ENCODE measurements at places on chromosomes 1 and 21.

DNA sequence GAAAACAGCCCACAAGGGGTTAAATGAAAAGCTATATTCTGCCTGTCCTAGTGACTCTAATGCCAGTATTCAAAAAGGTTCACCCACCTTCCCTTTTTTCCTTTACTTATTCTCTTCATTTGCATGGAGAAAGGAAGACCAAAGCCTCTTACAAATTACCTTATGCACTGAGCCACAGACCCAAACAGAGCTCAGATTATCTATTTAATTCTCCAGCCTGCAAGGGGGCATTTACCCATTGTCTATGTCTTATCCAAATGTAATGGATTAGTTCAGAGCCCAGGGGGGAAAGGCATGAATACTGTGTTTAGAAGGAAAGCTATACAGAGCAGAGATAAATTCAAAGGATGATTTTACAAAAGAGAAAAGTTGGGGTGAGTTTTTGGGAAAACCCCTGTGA is 388.5 kb downstream of the OMA1 start:
- no peak for DNase-seq

- DNase-seq, result no peak
Measured at GRCh38 chr1:50308878-50309277, 114.4 kb downstream of the DMRTA2 start.

DNA sequence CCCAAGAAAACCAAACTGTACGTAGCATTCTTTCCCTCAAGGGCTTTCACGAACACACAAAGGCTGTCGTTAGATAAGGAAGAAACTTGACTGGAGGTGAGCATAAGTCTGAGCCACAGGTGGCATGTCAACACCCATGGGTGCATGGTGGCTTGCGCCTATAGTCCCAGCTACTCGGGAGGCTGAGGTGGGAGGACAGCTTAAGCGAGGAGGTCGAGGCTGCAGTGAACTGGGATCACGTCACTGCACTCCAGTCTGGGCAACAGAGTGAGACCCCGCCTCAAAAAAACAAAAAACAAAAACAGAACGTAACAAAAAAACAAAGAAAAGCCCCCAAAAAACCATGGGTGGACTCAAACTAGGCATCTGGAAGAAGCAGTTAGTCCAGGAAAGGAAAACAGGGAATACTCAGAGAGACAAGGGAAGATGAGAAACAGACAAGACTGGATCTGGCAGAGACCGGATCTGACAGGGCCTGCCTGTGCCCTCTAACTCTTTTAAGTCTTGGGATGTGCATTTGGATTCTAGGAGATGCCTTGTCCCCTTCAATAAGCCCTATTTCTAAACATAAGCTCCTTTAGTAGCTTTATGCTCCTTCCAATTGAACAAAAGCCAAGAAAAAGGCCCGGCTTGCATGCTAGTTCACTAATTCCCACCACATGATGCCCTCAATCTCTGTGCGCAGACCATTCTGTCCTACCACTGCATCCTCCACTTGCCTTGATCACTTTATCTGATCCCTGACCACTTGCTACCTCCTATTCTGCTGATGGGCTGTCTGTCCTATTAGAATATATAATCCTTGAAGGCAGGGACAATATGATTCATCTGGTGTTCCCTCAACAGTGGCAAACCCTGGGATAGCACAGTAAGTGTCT is 73.8 kb downstream of the APP start:
- no peak for DNase-seq

- no peak for DNase-seq
Measured at GRCh38 chr1:184890539-184890973, 83.8 kb downstream of the NIBAN1 start.

DNA sequence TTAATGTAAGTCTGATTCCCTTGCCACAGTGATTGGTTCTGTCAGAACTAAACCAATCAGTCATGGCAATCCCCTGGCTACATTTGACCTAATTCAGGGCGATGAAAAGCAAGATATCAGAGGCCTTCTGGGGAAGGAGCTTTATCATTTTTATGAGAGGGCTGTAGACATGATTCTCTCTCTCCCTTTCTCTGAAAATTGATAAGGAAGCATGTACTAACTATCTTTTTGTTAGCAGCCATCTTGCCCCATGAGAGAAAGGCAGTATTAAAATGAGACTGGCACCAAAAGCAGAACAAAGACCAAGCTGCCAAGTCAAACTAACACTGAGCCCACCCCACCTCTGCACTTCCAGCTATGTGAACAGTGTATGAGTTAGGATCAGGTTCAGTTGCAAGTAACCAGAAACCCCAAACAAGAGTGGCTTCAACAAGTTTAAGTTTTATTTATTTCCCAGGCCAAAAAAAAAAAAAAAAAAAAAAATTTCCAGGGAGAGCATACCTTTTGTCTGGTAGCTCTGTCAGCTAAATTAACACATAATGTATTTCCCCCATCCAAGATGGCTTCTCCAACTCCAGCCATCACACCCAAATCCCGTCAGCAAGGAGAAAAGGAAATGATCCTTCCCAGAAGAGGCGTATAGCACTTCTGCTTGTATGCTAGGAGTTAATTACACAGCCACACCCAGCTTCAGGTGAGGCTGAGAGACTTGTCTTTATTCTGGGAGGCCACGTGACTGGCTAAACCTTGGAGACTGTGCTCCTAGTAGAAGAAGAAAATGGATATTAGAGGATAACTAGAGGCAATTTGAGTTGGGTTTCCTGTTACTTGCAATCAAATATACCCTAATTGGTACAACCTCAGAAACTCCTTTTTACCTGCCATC is 105.8 kb upstream of the RALGPS2 start:
- DNase-seq, result no peak

- no peak for DNase-seq
Measured at GRCh38 chr21:41885341-41886024, 6.3 kb upstream of the PRDM15 start.

DNA sequence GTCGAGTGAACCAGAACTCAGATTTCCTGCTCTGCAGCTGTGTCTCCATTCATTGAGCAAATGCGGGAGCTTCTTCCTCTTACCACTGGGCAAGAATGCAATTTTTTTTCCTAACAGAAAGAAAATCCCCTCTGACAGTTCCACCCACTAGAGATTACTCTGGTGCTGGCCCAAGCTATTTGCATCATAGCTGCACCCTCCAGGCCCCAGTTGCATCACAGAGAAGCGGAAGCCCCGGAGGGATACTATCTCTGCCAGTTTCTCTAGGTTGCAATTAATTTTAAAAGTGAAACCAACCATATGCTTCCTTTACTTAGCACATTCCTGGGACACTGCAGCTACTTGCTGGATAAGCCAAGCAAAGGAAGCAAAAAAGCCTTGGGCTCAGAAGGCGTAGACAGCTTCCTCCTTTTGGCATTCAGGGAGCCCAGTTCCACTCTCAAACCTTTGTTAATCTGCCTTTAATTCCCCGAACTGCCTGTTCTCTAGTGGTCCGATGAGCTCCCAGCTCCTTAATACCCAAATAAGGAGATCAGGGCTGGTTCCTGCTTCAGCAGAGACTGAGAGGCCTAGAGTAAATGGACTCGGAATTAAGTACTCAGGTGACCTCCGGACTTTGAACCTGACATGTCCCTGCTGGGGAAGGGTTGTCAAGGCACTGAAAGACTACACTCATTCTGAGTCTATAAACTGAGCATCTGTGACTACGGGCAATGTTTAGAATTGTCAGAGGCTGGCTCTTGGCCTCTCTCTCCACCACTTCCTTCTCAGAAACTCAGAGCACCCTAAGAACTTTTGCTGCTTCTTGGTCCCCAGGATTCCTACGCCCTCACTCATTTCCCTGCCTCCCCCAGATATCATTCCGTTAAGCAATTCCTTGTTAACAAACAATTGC is 72.5 kb upstream of the TNFSF18 start:
- peak; percentile 11 for DNase-seq

GRCh38 chr1:3070644-3071564 is 1.9 kb downstream of the PRDM16 start:
- DNase-seq, result no peak

DNA sequence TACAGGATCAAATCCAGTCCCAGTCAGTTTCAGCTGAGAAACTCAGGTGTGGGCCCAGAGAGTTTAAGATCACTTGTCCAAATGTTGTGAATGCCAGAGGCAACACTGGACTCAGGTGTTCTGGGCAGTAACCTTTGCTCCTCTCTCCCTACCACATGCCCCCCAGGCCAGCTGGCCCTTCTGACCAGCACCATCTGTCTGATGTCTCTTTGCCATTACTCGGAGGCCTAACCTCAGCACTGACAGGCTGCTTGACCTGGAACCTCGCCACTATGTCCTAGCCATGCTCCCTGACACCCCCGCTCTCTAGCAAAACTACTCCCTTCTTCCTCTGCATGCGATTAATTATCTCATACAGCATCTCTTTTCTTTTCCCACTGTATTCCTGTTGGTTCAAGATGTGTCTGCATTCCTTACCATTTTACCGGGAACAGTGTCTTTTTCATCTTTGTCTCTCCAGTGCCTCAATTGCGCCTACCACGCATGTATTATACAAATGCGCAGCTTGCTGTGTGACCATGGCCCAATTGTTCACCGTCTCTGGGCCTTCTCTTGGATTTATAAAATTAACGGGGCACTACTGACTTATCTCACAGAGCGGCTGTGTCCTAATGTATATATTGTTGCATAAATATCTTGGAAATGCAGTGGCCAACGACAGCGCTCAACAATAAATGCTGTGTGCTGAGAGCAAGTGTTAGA is 159.5 kb upstream of the IRF2BP2 start:
- no peak for DNase-seq

GRCh38 chr1:62196086-62196690 is 1.5 kb downstream of the L1TD1 start:
- no peak for DNase-seq

GRCh38 chr1:84365225-84366221 is 32.8 kb upstream of the DNASE2B start:
- DNase-seq, result peak; percentile 77

DNA sequence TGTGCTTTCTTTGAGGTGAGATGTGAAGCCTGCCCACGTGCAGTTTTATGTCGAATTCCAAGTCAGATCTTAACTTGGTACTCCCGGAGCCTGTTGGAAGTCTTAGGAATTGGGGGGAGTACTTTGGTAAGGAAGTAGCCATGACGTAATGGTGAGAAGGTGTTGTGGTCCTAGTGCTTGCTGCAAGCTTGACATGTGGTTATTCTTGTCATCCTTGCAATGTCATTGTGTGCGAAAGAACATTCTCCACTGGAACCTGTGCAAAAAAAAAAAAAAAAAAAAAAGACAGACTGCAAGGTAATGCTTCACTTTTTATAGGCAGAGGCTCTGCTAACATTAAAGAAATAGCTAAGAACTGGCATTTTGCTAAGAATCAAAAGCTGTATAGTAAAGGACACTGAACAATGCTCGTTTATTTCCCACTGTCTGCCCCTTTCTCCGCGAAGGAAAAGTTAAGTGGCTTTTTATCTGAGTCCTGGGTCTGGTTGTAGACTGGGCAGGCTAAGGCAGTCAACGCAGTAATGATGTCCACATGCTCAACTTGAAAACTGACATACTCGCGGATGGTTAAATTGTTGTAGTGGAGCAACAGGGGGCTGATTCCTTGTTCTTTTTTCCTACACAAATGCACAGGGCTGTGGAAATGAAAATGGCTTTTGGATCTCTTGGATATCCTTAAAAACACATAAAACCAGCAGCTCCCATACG is 2.1 kb downstream of the KAZN start:
- no peak for DNase-seq

DNA sequence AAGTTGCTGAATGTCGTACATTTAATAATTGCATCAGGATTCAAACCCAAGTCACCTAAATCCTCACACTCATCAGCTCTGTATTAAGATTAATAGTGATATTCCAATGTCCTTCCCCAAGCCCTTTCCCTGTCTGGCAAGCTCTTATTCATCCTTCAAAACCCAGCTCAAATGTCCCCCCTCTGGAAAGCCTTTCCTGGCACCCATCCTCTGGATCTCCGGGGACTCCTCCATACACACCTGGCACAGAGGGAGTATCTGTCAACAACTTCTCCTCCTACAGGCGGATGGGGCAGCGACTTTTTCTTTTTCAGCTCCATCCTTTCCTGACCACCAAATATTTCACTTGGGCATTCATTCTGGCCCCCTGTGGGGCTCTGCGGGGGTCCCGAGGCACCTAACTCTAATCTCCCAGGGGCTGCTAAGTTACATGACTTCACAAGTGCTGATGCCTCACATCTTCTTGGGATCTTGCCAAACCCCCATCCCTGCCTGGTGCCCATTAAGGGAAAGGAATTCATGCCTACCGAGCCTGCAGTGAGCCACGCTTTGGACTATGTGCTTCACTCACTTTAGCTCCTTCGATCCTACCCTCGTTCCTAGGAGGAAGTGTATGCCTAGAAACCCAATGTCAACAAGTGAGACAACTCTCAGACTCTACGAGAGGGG is 15.2 kb downstream of the TINAGL1 start:
- DNase-seq, result no peak

DNA sequence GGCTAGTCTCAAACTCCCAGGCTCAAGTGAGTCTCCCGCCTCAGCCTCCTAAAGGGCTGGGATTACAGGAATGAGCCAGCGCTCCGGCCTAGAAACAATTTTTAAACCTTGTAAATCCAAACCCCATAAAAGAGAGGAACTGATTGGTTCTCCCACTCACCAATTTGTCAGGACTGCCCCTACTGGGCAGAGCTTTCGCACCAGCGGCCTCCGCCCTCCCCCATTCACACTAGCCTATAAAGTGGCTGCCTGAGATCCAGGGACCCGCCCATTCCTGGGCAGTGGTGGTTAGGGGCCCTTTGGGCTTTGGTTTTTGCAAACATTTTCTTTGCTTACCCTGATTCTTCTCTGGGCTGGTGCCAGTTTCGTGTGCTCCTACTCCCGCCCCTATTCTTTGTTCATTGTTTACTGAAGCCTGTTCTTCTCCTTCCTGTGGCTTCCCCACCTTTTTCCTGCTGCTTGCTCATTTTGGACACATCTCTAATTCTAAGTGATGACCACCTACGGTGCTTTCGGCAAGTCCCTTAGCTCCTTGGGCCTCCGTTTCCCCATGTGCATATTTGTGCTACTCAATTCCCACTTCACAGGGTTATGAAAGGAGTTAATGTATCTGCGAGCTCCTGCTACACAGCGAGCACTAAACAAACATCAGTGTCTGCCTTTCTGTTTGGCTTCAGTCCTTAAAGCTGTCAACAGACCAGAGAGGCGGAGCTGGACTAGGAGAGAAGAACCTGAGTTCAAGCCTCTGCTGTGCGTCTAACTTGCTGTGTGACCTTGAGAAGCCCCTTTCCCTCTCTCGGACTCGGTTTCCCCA is 39.8 kb upstream of the CLIC4 start:
- DNase-seq, result peak; percentile 65

- DNase-seq, result peak; percentile 63
Measured at GRCh38 chr1:67500413-67500959, 70.3 kb upstream of the SERBP1 start.

Data from SW 1271 (cell line).